NCI-H2171 (cell line): ENCODE measurements at places on chromosomes 1 and 21.
A peak's percentile ranks its signal among the peaks of the same experiment; 100 is the strongest.

- no peak for DNase-seq
Observed at GRCh38 chr1:110504226-110504625, 14.7 kb downstream of the KCNA10 start.

GRCh38 chr1:113917400-113918082, 11.6 kb upstream of the HIPK1 start:
- no peak for DNase-seq

- no peak for DNase-seq
Observed at GRCh38 chr1:110529011-110529410, 10.0 kb upstream of the KCNA10 start.

DNA sequence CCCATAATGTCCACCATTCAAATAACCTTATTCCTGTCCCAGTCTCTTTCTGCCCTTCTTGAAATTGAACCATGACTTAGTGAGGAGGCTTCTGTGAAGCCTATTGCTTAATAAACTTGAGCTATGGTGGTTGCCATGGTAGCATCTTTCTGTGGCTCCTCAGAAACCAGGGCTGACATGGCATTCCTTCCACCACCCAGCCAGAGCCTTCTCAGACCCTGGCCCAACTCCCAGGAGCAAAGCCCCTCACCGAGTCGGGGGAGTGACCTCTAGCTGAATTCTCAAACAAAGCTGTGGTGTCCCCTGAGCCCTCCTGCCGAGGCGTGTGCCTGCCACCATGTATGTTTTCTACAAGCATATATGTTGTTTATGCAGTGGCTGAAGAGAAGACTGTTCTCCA, 259.1 kb downstream of the CACNA1E start:
- no peak for DNase-seq

DNA sequence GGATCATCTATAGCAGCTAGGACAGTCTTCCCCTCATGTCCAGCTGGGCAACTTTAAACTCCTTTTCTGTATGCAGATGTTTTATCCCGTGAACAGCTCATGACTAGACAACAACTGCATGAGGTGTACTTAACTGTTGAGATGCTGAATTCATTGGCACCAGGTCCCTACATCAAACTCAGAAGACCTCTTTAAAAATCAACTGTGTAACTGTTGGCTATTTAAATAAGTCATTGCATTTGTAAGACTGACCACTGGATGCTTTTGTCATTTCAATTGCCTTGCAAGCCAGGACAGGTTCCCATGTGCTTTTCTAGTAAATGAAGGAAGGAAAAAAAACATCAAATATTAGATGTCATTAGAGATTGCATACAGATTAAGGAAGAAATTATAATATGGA, 28.3 kb upstream of the GORAB start:
- DNase-seq, result no peak

DNA sequence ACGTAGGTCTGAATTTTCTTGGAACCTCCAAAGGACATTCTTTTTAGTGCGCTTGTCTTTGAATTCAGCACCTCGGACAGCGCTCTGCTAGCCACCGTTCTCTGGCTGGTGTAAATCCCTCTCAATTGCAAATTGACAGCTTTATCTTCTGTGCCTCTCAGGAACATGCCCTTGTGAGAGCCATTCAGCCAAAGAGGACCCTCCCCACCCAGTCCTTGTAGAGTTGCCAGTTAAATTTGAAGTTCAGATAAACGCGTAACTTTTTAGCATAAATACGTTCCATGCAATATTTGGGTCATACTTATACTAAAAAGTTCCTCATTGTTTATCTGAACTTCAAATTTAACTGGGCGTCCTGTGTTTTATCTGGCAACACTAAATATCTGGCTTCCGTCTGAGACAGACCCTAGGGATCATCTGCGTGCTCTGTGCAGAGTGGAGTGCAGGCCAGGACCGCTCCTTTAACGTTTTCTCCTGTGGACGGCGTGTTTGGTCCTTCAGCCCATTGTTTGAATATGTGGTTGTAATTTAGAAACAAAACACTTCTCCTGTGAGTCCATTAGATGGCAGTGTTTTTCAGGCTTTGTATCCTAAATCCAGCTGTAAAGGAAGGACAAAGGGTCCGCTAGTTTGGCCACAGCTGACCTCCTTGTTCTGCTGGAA, 7.0 kb downstream of the KCNAB2 start:
- DNase-seq, result peak; percentile 13

GRCh38 chr21:44815225-44815624, 2.6 kb downstream of the SUMO3 start:
- no peak for DNase-seq

- DNase-seq, result no peak
Observed at GRCh38 chr1:204831186-204831585, 39.5 kb upstream of the NFASC start.

GRCh38 chr1:32380057-32380456, 14.2 kb downstream of the BSDC1 start:
- no peak for DNase-seq
